ENCODE measurements at places on chromosomes 7 and 10.

- no peak for DNase-seq
Observed at GRCh38 chr10:88057720-88058119, 194.3 kb downstream of the PTEN start.

DNA sequence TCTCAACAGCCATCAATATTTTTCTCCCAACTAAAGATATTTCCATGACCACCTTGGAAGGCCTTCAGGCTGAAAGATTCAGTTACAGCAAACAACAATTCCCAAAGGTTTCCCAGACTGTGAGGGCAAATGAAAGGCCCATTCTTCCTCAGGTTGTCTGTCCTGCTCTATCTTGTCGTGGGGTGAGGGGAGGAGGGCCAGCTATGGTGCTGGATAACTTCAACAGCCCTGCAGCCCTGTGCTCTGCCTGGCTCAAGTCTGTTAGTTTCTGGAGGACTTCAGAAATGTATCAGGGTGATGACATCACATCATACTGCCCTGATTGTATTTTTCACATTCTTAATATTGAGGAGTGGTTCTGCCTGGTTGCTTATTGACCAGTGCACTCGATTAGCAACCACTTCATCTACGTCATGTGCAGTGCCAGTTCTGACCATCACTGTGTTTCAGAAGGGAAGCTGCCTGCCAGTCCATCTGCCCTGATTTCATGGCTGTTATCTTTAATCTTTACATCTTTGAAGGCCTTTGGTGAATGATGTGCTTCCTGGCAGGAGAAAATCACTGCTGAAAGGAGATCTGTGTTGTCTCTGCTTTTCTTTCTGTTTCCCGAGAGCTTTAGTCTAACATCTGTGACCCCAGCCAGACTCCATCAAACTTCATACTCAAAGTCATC is 135.5 kb downstream of the NRF1 start:
- no peak for DNase-seq

DNA sequence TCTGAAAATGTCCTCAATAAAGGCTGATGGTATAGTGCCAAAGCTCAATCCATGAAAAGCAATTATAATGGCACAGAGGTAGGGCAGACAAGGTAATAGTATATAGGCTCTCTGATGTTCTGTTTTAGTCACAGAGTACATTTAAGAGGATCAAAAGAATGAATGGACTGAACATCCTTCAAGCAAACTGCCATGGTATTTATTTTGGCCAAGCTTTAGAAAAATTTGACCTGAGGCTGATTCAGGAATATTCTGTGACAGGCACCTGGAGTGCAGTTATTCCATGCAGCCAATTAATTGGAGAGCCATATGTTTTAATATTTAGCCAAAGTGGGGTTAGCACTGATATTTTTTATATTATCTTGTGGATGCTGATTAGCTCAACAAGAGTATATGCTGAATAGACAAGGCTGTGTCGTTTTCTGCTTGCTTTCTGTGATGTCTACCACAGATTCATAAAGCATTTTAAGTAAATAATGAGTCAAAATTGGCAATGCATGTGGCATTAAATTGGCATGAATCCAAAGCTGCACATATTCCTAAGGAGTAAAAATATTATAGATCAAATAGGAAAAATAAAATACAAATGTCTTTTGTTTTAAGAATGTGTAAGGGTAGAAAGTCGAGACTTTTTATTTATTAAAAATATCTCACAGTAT is 177.4 kb downstream of the PCLO start:
- DNase-seq = no peak

- DNase-seq = no peak
Observed at GRCh38 chr10:22816298-22816653, 101.9 kb upstream of the PIP4K2A start.

DNA sequence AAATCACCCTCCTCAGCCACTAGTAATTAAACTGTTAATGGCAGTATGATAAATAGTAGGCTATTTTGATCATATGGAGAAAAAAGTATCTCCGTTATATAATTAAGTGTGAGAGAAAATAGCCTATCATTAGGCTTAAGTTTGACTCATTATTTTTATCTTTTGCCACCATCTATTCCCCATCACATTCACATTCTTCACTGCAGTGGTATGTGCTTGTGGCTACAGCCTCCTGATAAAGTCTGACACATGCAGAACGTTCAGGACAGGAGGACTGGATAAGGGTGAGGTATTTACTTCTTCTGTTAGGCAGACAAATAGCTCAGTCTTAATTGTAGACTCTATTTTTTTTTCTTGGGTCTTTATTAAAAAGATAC is 5.8 kb downstream of the NEBL start:
- no peak for DNase-seq

GRCh38 chr7:26533217-26533616 is 241.6 kb downstream of the SNX10 start:
- DNase-seq = no peak

DNA sequence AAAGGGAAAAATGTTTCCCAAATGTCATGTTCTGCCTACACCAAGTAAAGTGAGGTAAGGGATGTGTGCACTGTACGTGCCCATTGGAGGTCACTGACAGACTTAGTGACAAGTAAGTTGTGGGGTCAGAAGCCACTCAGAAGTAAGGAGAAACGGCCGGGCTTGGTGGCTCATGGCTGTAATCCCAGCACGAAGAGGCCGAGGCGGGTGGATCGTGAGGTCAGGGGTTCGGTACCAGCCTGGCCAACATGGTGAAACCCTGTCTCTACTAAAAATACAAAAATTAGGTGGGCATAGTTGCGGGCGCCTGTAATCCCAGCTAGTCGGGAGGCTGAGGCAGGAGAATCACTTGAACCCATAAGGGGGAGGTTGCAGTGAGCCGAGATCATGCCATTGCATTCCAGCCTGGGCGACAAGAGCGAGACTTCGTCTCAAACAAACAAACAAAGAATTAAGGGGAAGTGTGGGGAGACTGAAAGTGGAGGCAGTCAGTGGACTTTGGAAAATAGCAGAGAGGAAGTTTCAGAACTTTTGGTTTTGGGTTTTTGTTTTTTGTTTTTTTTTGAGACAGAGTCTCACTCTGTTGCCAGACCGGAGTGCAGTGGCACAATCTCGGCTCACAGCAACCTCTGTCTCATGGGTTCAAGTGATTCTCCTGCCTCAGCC is 114.8 kb downstream of the WDFY4 start:
- DNase-seq = no peak
